ENCODE measurements at places on chromosomes 6 and 20. TPM values are rescaled to one million over a fixed set of nuclear protein-coding genes. Genes with fewer than 3 reads are reported as not detected.

ZBP1 gene
- polyA plus RNA-seq, result not detected

KIF25 gene
- 1.1 TPM for polyA plus RNA-seq

CLIC5 gene
- 16.3 TPM for polyA plus RNA-seq

DSN1 gene
- polyA plus RNA-seq, result 12.8 TPM

GRCh38 chr6:23316931-23317330 is 747.6 kb downstream of the HDGFL1 start:
- DNase-seq, result no peak

DNA sequence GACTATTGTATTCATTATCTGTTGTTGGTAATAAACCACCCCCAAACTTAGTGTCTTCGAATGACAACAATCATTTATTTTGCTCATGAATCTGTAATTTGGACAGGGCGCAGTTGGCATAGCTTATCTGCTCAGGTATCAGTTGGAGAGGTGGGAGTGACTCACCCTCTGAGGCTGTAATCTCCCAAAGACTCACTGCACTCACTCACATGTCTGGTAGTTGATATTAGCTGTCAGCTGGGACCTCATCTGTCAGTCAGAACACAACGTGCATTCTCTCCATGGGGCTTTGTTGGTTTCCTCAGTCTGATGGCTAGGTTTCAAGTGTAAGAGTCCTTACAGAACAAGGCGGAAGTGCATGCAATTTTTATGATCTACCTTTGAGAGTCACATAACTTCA is 219.0 kb upstream of the PRND start:
- DNase-seq, result no peak

GRCh38 chr6:118356686-118357085 is 191.4 kb upstream of the PLN start:
- no peak for DNase-seq

GRCh38 chr6:106063448-106063850 is 22.7 kb upstream of the PRDM1 start:
- no peak for DNase-seq

GRCh38 chr20:3616250-3616649 is 46.9 kb downstream of the GFRA4 start:
- no peak for DNase-seq

DNA sequence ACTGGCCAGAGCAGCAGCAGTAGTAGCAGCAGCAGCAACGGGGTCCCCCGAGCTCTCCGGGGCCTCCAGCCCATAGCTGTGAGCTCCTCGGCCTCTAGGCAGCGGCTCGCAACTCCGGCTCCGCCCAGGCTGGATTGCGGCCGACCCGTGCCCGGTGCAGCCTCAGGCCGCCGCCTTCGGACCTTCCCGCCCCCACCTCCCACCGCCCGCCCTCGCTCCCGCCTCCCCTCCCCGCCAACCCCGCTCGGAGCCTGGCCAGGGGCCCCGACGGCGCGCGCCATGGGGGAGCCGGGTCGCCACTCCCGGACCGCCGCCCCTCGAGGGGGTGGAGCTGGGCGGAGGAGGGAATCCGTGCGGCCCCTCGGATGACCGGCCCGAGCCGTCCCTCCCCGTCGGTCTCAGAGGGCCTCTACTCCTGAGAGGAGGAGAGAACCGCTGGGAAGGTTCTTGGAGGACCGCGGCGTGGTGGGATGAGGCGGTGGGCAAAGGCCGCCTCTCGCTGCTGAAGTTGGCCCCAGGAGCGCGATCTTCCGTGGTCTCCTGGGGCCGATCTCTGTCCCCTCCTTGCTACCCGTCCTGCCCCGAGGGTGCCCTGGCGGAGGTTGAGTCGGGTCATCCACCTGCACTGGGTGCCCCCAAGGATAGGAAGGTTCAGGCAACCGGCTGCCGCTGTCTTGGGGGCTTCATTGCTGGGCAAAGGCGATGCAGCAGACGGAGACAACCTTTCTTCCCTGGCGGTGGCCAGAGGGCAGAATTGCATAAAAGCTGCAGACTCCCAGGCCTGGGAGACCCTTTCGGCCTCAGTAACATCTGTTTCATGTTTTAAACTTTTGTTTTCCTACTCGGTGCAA is at the start of gene ADAM33:
ADAM33 (minus strand) TSS at position 80 of the 851 bp plus-strand sequence; CDS start at position 74, 6 bp downstream.
- DNase-seq, result no peak

- no peak for DNase-seq
Observed at GRCh38 chr6:168363811-168364792, 44.5 kb upstream of the DACT2 start.

GRCh38 chr20:24899153-24899552 is 49.9 kb upstream of the CST7 start:
- no peak for DNase-seq
